ENCODE measurements at places on chromosomes 3 and 15.

GRCh38 chr15:73244333-73244732 is 124.4 kb downstream of the HCN4 start:
- DNase-seq = no peak

- DNase-seq = peak; percentile 52
Observed at GRCh38 chr15:68526269-68526668, 52.5 kb upstream of the CORO2B start.

GRCh38 chr3:194840661-194841514 is 155.2 kb downstream of the FAM43A start:
- DNase-seq = no peak

DNA sequence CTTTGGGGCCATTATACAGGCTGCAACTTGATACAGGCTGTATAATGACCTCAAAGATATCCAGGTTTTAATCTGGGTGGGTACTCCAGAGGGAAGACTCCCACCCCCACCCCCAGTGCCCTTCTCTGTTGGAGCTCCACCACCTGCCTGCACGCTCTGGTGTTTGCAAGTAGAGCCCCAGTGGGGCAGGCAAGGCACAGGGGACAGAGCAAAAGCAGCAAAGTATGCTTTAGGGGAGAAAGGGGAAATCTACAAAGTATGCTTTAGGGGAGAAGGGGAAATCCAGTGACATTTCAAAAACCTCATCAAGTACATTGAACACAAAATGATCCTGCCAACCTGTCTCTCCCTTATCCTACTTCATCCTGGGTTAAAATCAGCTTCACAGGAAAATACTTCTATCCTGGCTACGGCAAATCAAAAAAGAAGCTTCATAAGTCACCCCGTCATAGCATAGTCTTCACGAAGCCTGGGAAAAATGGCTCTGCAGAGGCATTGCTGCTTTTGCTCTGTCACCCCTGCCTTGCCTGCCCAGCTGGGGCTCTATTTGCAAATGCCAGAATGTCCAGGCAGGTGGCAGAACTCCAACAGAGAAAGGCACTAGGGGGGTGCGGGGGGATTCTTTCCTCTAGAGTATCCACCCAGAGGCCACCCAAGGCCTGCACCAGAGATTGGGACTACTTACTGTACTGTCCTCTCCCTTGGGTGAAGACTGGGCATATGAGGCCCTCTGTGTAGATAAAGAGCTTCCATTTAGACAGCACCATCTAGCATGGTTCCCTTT is 60.9 kb upstream of the ATP11B start:
- no peak for DNase-seq

DNA sequence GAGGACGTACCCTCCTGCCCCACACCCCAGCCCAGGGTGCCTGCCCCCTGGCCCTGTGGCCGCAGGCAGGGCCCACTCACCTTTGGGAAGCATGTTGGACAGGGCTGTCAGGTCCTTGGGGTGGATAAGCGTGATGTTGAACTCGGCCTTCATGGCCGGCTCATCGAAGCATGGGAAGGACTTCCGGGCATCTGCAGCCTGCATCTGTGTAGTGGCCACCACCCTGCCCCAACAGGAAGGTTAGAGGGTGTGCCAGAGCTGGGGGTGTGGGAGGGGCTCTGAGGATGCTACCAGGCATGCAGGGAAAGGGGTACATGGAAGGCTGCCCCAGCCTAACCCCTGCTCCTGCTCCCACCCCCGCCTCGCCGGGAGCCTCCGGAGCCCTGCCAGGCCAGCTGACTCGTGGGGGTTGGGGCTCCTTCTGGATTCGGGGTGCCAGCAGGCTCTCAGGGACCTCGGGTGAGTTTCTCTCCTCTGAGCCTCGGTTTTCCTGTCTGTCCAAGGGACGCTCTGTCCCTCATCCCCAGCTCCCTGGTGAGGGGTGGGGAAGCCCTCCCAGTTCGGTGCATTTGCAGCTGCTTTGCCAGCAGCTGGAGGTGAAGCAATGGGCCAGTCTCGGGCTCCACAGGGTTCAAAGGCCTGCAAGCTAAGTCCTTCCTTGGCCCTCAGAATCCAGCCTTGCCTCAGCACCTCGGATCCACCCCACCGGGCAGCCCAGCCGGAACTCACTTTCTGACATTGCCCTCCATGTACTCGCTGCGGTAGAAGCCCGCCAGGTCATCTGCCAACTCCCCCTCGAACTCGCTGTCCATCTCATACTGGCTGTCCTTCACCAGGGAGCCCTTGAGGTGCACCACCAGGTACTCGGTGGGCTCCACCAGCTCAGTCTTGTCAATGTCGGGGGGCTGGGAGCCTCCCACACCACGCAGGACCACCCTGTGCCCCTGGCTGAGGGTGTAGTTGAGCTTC is 9.1 kb downstream of the ANPEP start:
- DNase-seq = no peak

- no peak for DNase-seq
Observed at GRCh38 chr3:4751029-4751501, 228.2 kb upstream of the BHLHE40 start.

GRCh38 chr3:45895686-45896468 is 9.5 kb downstream of the CCR9 start:
- no peak for DNase-seq

- no peak for DNase-seq
Observed at GRCh38 chr15:78035321-78035751, 42.2 kb downstream of the TBC1D2B start.

DNA sequence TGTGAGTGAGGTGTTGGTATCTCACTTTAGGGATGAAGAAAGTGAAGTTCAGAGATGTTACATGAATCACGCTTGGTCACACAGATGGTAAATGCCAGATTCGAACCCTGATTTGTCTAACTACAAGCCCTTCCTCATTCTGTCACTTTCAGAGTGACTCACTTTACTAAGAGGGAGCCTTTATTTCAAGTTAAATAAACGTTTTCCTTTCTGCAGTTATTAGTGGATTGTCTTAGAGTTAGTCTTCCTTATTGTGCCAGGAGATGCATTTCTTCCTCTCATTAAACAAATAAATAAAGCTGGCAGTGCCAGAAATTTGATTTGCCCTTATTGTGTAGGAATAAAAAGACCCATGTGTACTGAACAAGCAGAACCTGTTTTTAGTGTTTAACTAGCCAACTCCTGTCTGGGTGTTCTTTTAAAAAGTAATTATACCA is 162.5 kb downstream of the AKAP13 start:
- no peak for DNase-seq

DNA sequence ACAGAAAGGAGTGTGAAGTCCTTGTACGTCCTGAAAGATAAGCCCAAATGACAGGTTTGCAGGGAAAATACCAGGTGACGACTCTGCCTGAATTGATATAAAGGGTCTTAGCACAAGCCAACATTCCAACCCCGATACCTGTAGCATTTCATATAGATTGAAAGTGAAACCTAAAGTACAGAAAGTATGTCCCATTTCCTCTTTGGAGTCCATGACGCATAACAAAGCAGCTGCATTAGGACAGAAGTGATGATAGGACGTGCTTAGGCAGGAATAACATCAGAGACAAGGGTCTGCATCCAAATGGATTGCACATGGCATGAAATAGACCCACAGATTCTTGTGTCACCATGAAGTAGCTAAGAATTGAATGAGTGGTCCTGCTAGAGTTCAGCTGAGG is 187.0 kb upstream of the ROBO1 start:
- DNase-seq = no peak

- DNase-seq = no peak
Observed at GRCh38 chr3:99895131-99895696, 77.6 kb downstream of the CMSS1 start.

DNA sequence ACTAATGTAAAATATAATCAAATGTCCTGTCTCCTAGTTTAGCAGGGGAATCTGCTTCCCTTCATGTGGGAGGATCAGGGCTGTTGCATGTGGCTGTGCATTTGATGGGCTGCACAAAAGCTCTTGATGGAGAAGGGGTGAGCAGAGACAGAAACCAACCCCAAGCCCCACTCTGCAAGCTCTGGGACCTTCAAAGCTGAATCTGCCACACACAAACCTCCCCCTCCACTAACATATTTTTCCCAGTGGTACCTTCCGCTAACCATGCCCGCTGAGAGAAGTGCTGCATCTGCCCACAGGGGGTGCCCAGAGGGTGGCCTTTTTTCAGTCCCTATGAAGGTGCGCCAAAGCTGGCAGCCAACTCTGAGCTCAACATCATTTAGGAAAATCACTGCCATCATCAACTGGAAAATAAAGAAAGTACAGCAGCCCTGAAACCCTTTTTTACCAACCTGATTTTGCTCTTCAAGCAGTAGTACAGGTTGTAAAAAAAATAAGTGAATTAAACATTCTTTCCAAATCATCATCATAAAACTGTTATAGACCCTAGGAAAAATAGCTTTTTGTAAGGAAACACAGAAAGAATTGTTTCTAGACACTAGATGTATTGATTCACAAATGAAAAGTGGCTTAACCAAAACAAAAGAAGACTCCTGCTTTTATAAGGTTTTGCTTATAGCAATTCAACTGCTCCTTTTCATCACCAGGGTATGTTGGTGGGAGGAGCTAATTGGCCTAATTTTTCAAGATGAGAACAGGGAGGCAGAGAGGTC is 97.0 kb downstream of the HHLA2 start:
- DNase-seq = no peak

DNA sequence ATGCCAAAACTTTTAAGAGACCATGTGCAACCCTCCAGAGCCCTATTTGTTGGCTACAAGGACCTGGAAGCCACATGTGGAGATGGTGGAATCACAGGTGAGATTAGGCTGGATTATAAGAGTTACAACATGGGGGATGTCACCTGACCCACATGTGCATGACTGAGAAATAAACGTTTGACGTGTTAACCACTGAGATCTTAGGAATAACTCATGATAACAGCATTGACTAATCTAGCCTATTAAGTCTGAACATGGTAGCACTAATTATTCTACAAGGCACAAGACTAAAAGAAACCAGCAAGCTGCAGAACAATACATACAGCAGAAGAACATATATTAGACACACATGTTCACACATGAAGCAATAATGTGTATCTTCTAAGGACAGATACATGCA is 38.4 kb downstream of the SUCLG2 start:
- no peak for DNase-seq

- DNase-seq = no peak
Observed at GRCh38 chr15:35911052-35911777, 365.2 kb upstream of the DPH6 start.

- DNase-seq = no peak
Observed at GRCh38 chr3:12230406-12230805, 58.5 kb upstream of the PPARG start.

- DNase-seq = no peak
Observed at GRCh38 chr3:25444273-25444672, 16.2 kb downstream of the RARB start.

DNA sequence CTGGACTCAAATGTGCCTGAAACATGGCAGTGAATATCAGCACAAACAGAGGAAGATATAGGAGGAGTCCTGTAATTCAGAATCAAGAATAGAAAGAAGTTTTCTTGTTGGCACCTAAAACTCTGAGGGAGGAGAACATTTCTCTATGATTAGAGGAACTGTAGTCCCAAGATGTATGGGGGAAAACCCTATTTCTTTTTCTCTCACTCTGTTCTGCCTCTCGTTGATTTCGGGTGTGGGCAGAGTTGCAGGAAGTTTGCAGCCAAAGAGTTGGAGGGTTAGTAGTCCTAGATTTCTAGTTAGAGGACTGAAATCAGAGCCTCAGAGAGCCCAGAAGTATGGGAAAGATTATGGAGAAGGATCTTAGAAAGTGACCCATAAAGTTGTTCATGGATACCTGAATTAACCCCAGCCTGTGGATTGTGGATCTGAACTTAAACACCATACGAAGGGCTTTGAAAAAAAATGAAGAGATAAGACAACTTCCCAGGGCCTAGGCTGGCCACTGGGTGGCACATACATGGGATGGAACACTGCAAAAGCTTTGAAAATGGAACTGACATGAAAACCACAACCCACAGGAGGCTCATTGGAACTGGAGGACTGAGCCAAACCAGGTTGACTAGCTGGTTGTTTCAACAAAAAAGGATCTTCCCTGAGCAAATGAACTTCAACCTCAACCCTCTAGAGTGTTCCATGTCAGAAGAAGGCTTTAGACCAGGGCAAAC is 34.6 kb downstream of the FMN1 start:
- no peak for DNase-seq

GRCh38 chr3:143977341-143978262 is 6.0 kb downstream of the DIPK2A start:
- DNase-seq = no peak

DNA sequence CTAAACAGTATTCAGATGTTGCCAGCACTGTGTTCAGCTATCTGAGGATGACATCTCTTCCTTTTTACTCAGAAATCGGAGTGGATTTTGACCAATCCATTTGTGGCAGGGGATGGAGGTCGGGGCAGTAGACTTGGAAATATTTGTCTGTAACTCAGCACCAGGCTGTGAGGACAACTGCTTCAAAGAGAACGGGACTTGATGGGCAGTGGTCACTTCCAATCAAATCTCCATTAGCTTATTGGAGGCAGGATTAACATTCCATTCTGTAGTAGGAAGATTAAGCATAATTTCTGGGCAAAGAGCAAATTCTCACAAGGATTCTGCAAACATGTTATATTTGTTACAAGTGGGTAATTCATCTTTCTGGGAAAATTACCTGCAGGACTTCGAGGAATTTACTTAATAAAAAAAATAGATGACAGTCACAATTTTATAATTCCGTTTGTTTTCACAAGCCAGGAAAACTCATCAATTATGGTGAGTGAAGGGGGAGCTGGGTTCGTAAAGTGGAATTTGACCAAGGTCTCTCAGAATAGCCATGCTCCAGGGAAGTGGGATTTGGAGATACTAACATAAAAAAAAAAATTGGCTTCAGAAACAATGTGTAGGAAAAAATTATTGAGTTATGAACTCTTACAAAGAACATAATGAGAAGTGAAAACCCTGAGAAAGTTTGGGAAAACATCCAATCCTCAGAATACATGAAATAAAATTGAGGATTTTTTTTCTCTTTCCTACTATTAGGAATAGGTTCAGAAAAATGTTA is 18.1 kb downstream of the CRABP1 start:
- DNase-seq = no peak

DNA sequence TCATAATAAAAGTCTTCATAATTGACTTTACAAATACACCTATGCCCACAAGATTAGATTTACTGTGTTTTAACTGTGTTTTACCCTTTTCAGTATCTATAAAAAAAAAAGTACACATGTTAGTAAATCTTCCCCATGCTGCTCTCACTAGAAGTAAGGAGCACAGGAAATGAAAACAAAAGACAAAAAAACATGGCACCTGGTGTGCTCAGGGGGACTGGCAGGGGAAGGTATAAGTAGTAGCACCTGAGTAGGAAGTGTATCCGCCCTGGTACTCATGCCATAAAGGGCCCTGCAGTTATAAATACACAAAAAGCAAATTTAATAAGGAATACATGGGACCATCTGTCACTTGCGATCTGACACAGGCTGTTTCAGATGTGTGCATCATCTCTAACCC is 8.9 kb upstream of the ALDH1A2 start:
- no peak for DNase-seq

DNA sequence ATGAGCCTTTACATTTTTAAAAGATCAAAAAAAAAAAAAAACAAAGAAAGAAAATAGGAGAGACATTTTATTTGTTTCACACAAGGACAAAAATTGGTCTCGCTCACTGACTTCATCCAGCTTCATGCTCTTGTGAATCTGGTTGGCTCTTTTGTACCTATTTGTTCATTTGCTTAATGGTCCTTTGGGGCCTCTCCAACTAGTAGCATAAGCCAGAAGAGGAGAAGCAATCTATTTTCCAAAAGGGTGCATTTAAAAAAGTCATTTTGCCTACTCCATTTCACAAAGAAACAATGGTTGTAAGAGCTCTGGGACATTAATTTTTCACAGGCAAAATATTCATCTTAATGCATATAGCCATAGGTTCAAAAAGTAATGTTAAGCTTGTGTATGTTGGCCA is 168.3 kb upstream of the ADAMTS9 start:
- no peak for DNase-seq

GRCh38 chr3:38149708-38150107 is 11.2 kb downstream of the MYD88 start:
- no peak for DNase-seq
